ENCODE measurements at places on chromosomes 12 and 14.

DNA sequence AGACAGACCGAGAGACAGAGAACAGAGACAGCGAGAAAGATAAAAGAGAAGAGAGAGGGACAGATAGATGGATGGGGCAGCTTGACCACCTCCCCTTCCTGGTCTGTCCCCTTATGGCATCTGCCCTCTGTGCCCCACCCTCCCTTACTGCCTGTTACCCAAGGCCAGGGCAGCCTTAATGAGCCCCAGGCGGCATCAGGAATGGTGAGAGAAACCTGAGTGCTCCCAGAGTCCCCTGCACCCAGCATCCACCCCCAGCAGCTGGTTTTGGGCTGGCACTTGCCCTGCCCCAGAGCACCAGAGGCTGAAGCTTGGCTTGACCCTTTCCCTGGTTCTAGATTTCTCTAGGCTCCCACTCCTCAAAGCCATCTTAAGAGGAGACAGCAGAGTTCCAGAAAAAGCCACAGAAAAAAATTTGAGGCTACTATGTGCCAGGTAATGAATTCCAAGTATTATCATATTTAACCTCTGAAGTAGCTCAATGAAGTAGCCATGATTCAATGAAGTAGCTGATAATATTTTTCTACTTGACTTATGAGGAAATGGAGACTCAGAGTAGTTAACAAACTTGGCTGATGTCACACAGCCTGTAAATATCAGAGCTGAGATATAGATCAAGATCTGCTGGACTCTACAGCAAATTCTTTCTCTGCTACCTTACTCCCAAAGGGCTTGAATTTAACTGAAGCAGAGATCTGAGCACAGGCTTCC, 2.0 kb upstream of the ZNF385A start:
- no peak for DNase-seq

DNA sequence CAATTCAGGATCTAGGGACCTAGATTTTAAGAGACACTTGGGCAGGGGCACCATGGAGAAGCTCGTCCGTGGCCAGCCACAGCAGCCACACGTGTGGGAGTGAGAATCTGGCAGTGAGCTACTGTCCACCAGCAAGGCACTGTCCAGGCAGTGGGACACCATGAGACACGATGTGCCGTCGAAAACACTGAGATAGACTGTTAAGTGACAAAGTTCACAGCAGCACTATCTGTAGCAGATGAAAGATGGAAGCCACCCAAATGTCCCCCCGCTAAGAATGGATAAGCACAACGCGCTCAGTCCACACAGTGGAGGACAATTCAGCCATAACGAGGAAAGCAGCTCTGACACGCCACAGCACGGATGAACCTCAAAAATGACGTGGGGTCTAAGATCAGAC, 19.7 kb downstream of the RILPL1 start:
- no peak for DNase-seq

- DNase-seq, result no peak
These were observed 22.7 kb downstream of the LRRC74A start for GRCh38 chr14:76848879-76849278.

DNA sequence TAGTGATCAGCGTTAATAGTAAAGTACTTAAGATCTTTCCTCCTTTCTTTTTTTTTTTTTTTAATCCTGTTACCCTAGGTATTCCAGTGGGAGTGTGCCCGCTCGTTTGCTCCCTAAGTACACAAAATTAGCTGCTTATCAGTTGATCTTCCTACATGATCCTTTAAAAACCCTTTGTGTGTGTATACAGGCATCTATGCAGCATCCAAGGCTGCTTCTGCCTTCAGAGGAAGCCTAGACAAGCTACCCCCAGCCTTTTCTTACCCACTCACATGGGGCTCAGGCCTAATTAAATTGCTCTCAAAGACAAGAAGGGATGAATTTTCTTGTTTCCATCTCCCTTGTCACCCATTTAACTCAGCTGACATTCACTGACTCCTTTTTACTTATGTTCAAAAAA, 343.4 kb upstream of the LMO3 start:
- no peak for DNase-seq

GRCh38 chr12:99453836-99454538, 193.6 kb upstream of the GARIN6 start:
- DNase-seq, result no peak

GRCh38 chr14:72945356-72946027, 19.2 kb downstream of the DCAF4 start:
- DNase-seq, result no peak

DNA sequence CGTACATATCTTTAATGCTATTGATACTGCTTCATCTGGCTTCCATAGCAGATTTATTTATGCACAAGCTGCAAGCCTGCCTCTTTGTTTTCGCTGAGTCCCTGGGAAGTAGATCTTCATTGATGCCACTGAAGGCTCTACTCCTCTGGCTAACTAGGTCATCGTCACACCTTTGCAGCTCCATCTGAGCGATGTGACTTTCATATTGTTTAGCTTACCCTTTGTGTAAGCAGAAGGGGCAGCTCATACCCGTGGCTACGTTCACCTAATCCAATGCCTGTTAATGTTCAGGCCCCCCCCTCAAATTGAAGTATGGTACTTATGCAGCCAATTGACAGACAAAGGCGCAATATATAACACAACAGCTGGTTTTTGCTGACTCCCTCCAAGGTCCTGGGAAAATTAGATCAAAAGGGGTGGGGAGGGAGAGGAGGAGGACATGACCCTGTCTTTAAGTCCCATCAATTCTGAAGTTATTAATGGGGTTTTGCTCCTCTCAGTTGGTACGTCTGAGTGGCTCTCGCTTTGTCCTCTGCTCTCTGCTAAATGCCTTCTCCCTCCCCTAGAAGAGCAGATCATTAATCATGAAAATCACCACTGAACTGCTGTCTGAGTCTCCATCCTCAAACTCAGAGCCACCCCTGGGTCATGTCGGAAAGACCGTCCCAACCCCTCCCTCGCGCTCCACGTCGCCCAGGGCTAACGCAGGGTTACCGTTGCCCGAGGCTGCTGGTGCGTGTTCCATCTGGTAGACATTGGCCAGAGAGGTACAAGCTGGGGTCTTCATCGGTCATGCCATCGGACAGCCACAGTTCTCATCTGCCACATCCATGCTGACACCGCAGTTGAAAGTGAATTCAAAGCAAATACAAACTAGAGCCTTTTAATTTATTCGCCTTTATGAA, 128.8 kb downstream of the ADGRD1 start:
- no peak for DNase-seq

DNA sequence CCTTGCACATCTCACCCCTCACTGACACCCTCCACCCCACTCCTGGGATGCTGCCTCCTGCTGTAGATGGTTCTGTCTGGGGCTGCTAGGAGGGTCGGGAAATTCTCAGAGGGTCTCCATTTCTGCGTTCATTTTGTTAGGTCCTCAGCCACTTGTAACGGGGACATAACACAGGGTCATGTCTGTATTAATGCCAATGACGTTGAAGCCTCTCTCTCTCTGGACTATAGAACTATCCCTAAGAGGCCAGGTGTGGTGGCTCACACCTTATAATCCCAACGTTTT, 14.6 kb downstream of the SIVA1 start:
- DNase-seq, result no peak

- DNase-seq, result no peak
These were observed 84.9 kb downstream of the DUSP6 start for GRCh38 chr12:89267404-89267803.

GRCh38 chr12:14443531-14443930, 78.0 kb downstream of the ATF7IP start:
- no peak for DNase-seq

GRCh38 chr14:69039288-69039628, 60.2 kb upstream of the ACTN1 start:
- DNase-seq, result no peak

GRCh38 chr12:41212625-41213024, 24.5 kb downstream of the PDZRN4 start:
- DNase-seq, result no peak

- peak; percentile 87 for DNase-seq
These were observed at the start of gene RACGAP1 for GRCh38 chr12:50025187-50026059. TSS of gene RACGAP1 (minus strand) at chr12:50025494. CDS start at chr12:50016715, 8,779 bp downstream.

GRCh38 chr12:80219345-80219744, 120.0 kb downstream of the OTOGL start:
- no peak for DNase-seq

DNA sequence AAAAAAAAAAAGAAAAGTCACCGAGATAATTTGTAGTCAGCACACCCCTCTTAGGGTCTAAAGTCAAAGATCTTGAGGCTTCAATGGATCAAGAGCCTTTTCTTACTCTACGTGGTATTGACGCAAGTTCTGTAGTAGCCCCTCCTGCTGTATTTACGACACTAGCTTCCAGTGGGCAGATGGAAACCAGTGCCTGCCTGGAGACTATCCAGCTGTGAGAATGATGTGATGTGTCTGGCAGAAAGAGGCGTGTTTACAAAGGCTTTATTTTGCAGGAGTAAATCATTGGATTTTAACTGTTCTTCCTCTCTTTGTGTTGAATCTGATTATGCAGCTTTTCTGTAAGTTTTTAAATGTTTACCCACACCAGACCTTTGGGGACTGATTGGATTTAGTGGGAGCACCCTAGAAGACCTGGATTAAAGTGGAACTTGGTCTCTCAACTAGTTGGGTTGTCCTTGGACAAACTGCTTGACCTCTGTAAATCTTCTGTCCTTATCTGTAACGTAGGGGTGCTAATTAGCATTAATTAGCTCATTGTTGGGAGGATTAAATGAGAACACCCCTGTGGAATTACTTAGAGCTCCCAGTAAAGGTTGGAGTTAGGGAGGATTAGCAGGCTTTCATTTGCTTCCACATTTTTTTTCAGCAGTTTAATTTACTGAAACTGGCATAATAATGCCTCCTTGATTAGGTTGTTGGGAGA, 72.4 kb downstream of the RASSF3 start:
- DNase-seq, result no peak

GRCh38 chr12:90977224-90977623, 22.2 kb upstream of the CCER1 start:
- DNase-seq, result no peak

DNA sequence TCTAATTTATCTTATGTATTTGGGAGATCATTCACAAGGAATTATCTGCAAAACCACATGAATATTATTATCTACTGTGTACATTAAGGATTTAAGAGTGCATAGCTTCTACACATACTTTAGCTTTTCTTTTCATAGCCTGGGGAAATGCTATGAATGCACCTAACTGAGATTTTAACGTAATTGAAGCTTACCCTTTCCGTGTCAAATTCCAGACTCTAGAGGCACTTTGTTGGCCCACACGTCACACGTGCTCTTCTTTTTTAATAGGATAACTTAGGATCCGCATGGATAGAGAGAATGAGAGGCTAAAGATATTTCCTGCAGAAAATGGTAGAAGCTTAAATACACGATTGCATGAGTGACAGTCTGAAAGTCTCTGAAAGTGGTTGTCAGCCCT, 481.1 kb downstream of the PCNX1 start:
- no peak for DNase-seq

DNA sequence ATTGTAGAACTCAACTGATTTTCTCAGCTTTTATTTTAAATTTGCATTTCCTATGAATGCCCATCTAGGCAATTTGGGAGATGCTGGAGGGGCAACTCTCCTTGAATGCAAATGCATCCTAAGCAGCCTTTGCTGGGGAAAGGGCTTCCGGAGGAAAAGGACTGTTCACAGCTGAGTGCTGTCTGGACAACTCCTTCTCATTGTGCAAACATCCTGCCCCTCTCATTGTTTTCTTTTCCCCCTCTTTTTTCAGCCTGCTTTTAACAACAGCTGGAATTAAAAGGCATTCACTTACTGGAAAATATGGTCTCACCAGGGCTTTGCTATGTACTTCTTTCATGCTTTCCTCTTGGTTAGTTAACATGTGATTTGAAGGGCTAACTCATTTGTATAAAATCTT, 397.8 kb downstream of the FUT8 start:
- no peak for DNase-seq

DNA sequence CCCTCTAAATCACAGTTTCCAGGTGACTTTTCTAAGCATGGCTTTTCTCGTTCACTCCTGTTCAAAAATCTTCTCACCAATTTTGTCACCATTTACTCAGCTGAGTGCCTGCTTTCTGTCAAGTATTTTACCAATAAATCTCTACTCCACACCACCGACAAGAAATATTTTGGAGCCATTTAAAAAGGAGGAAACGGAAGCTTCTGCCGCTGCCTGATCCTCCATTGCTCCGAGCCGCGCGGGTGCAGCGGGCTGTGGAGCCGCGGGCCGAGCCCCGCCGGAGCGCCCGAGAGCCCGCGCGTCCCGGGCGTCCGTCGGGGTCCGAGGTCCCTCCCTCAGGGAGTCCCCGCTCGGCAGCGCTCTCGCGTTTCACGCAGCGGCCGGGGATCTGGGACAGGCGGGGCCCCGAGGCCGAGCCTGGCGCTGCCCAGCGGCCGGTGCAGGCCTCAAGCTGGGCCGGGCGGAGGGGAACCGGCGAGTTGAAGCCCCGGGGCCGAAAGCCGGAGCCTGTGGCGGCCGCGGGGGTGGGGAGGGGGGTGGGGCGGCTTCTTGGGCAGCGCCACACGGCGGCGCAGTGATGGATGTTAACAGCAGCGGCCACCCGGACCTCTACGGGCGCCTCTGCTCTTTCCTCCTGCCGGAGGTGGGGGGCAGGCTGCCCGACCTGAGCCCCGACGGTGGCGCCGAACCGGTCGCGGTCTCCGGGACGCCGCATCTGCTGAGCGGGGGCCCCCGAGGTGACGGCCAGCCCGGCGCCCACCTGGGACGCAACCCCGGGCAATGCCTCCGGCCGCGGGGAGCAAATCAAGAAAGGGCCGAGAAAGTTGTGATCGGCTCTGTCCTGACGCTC, 1.1 kb upstream of the HEBP1 start:
- DNase-seq, result peak; percentile 52

All from neural crest cell (in vitro differentiated cells).